NB4 (cell line): ENCODE measurements at places on chromosomes 7 and 10.
A peak's percentile ranks its signal among the peaks of the same experiment; 100 is the strongest.

- no peak for DNase-seq
Measured at GRCh38 chr7:95602421-95602820, 6.1 kb upstream of the PDK4 start.

DNA sequence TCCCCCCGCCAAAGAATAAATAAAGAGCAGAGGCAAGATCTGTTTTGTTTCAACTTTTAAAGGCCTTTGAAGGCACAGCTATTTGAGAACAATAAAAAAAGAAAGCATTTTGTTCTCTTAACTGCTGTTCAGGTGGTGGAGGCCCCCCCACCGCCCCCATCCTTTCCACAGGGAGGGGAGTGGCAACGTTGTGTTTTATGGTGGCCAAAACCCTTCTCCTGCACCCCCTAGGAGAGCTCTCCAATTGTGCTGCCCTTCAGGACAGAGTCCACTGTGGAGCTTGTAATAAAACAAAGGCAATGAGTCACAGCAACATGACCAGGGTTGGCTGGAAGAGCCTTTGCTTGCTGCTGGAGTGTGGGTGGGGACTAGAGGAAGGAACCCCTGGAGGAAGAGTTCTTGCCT is 987.9 kb downstream of the KCNMA1 start:
- no peak for DNase-seq

GRCh38 chr10:78417425-78418370 is 384.0 kb downstream of the RPS24 start:
- DNase-seq = no peak

GRCh38 chr10:86688398-86688921 is 20.1 kb downstream of the LDB3 start:
- peak; percentile 84 for DNase-seq

- no peak for DNase-seq
Measured at GRCh38 chr7:105662998-105663397, 81.7 kb upstream of the EFCAB10 start.

- DNase-seq = no peak
Measured at GRCh38 chr10:391847-392704, 256.8 kb downstream of the ZMYND11 start.

DNA sequence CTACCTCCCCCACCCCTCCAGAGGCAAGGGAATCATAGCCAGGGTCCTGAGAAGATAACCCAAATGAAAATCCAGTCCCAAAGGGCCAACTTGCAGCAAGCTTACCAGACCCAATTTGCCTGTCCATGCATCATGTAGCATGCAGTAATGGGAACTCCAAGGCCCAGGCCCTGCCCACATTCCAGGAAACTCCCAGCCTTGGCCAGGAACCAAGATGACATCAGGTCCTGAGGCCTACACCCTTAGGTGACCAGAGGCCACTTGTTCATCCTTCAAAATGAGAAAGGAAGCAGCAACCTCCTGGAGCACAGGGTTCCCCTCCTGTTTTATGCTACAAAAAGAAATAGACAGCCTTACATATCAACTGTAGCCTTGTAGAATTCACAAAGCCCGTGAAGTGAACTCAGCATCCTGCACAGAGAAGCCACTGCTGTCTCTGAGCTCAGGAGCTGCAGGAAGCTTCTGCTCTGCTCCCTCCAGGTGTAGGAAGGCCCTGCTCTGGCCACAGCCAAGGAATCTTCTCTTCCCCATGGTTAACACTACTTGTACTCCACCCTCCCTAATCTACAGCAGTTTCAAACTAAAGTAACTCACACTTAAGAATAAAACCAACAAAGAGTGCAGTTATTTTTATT is 30.3 kb upstream of the GRB10 start:
- DNase-seq = no peak
